ENCODE measurements at places on chromosomes 2 and 18.

GRCh38 chr2:238966072-238966937, 118.4 kb downstream of the TWIST2 start:
- no peak for DNase-seq

GRCh38 chr2:133633881-133634409, 65.7 kb upstream of the NCKAP5 start:
- no peak for DNase-seq

DNA sequence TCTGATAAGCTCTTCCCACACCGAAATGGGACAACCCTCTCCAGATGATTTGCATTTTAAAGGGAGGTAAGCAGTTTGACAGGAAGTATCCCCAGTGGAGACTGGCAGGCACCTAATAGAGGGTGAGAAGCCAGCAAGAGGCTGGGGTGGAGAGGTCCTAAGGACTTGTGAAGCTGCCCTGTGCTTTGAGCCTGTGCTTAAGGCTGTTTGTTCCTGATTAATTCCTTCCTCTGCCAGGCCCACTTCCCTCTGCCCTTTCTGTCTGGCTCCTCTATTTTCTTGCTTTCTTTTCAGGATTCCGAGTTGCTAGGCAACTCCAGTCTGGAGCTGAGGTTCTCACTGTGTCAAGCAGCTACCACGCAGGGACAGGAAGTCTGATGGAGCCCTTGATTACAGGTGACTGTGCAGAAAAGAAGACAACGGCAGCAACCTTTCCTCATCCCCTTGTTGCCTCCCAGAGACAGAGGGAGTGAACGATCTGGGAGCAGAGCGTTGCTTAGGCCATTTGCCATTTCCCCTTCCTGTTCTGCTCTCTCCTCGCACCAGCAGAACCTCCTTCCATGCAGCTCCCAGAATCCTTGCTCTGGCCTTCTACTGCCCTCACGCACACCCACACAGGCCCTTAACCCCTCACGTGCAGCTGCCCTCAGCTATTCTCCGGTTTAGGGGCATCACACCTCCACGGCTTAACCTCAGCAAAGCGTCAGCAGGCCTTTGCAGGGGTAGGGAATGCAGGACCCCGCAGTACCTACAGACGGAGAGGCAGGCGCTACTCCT, 103.6 kb upstream of the CELF4 start:
- no peak for DNase-seq

DNA sequence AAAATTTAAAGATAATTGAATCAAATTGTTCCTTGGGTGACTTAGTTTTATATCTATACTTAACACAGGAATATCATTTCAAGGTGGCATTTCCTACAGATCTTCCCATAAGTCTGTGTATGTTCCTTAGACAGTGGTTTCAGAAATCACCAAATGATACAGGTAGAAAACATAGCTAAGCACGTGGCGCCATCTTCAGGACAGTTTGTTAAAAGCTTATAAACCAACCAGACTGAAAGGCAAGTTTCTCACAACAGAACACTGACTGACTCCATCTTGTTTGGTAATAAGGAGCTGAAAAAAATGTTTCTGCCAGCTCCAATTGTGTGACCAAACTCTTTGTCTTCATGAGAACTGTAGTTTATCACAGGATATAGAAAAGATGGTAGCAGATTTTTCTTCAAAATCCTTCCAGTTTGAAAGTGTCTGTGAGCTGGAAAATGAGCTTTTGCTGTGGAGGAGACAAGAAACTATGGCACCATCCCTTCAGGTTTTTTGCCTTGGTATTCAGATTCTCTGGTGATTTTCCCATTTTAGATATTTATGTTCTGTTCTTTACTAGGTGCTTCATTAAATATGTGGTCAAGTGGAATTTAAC, 34.8 kb upstream of the NEUROD1 start:
- peak; percentile 1 for DNase-seq

GRCh38 chr18:39842366-39842914, 2112.6 kb upstream of the PIK3C3 start:
- no peak for DNase-seq

GRCh38 chr2:156592809-156593593, 156.8 kb downstream of the GPD2 start:
- no peak for DNase-seq

GRCh38 chr2:229376866-229377265, 105.8 kb upstream of the PID1 start:
- no peak for DNase-seq

DNA sequence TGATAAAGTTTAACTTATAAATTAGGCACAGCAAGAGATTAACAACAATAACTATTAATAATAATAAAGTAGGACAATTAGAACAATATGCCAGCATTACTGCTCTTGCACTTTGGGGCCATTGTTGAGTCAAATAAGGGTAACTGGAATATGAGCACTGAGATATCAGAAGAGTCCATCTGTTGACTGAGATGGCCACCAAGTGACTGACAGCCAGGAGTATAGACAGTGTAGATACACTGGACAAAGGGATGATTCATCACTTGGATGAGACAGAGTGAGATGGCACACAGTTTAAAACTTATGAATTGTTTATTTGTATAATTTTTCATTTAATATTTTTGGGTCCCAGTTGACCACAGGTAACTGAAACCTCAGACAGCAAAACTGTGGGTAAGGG, 20.0 kb downstream of the NAB1 start:
- DNase-seq = no peak

DNA sequence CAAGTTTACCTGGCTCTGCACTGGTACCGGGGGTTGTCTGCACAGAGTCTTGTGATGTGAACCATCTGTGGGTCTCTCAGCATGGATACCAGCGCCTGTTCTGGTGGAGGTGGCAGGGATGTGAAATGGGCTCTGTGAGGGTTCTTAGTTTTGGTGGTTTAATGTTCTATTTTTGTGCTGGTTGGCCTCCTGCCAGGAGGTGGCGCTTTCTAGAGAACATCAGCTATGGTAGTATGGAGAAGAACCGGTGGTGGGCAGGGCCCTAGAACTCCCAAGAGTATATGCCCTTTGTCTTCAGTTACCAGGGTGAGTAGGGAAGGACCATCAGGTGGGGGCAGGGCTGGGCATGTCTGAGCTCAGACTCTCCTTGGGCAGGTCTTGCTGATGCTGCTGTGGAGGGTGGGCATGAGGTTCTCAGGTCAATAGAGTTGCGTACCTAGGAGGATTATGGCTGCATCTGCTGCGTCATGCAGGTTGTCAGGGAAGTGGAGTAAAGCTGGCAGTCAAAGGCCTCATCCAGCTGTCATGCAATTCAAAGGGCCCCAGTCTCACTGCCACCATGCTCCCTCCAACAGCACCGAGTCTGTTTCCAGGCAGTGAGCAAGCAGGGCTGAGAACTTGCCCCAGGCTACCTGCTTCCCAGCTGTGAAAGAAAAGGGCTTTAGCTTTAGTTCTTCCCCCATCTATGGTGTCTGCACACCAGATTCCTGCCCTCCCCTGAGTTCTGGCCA, 278.0 kb downstream of the METTL4 start:
- no peak for DNase-seq

DNA sequence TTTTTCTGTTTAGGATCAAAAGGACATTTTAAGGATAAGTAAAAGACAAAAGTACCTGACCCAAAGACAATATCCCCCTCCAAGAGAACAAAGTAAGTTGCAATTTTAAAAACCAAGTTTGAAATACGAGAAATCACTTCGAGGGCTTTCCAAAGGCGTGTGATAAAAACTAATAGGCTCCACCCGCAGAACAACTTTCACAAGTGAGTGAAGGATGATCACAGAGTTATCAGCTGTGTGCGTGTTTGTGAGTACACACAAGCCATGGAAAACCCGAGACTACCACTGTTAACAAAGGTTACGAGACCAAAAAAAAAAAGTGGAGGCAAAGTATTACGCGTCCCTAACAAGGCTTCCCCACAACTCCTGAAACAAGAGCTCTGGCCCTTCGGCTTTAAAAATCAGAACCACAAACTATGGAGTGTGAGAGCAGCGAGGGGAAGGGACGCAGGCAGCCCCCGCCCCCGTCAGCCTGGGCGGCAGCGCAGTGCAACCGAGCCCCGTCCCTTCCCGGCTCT, 719 bp downstream of the SMAD2 start:
- no peak for DNase-seq

- DNase-seq = no peak
These were observed 36.2 kb downstream of the EIF2AK3 start for GRCh38 chr2:88590998-88591613.

- DNase-seq = no peak
These were observed 2.3 kb downstream of the IL18R1 start for GRCh38 chr2:102357937-102358336.

DNA sequence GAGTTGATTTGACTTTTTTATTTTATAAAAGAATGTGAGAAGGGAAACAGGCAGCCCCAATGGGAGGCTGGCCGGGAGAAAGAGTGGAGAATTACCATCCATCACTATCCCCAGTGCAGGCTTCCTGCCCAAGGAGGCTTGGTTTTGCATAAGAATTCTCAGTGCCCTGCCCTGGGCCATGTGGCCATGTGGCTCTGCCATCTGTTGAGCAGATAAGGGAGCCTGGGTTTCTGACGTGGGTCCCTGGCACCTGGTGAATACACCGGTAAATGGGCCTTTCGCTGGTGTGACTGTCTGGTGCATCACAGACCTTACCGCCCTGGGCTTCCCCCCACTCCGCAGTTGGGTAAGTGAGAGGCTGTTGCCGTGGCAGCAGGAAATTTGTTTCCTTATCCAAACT, 54.5 kb upstream of the TMEM163 start:
- no peak for DNase-seq

DNA sequence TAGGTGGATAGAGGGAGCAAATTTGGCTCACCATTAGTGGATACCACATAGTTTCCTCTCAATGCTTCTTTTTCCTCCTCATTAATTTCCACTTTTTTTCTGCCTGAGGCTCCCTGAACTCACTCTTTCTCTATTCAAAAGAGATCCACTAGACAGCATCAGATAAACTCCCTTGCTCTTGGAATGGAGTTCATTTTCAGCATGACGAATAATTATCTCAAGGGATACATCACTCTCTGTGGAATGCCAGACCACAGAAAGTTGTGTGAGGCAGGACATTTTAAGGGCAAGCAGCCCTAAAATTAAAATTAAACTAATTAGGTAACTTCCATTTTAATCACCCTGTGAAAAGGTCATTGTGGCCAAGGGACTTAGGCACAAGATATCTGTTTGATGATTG, 1920.1 kb upstream of the CELF4 start:
- DNase-seq = no peak

- DNase-seq = no peak
These were observed 424.0 kb downstream of the DSC3 start for GRCh38 chr18:30618567-30618966.

DNA sequence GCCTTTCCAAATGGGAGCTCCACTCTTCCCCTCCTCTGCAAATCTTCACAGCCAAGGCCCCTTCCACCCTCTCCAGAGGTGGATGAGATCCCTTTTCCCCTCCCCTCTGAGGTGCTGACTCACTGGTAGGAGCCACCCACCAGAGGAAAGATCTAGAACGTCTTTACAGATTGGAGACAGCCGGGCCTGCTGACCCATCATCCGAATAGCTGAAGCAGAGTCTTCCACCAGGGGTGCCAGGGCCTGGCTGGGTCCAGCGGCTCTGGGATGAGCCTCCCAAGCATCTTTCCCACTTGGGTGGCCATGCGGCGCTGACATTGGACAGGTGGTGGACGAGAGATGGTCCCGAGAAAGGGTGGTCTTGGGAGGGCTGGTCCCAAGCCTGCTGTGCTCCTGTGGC, 9.0 kb downstream of the ERFE start:
- DNase-seq = no peak

- DNase-seq = no peak
These were observed 614.6 kb upstream of the NXPH2 start for GRCh38 chr2:139394801-139395200.

DNA sequence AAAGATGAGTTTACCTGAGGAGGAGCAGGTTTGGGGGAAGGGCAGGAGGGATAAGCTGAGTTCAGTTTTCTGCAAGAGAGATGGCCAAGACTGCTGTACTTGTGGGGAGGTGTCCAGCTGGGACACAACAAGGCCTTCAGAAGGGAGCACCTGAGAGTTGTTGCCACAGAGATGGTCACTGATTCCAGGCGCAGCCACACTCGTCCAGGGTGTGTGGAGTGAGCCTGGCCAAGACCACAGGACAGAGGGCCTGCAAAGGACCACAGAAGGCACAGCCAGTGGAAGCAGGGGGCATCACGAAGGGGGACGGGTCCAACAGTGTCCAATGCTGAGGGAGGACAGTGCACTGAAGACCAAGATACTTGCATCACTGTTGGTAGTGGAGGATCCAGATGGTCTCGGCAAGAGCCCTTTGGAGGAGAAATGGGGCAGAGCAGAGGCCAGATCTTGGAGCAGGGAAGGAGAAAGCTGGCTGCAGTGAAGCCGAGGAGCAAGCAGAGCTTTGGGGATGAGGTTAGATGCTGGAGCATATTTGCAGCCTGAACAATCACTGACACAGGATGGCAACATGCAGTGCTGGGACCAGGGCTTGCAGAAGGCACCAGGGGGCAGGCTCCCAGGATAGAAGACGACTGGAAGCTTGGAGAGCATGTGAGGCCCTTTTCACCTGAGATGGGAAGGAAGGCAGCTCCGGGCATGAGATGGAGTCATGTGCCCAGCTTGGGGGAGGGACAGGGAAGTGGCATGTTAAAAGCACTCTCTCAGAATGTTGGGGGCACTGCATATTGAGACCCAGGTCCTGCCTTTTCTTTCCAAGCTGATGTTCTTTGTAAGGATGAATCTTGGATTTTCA, 214.0 kb downstream of the CYP26B1 start:
- no peak for DNase-seq

DNA sequence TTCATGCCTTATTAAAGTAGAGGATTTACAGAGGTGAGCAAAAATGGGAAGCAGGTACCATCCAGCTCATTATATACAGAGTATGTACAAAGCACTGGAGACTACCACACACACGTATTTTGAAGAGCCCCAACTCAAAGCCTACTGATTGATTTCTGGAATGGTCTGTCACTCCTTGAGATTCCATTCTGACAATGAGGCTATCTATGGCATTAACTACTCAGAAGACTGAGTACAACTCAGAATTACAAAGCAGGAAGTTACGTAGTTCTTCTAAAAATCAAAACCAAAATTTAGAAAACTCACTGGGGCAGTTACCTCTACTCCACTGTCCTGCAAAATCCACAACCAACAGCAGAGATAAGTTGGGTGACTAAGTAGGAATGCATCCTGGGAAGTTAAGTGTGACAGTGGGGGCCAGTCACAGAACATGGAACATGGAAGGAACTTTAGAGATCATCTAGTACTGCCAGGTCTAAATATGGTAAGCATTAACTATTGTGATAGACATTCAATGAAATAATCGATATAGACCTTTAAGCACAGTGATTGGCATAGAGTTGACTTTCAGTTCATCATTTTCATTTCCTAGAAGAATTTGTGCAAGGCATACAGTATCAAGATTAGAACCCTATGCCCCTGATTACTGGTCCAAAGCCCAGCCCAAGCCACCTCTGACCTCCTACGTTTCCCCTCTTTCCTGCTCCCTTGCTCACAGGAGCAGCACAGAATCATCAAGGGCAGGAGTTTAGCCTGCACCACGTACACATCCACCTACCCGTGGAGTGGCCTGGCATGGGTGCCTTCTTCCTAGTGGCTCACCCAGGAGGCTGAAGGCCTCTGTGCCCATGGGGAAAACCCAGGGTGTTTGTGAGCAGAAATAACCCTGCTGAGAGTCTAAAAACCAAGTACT, 80.1 kb upstream of the FOSL2 start:
- DNase-seq = no peak

GRCh38 chr2:239257511-239257937, 143.3 kb downstream of the HDAC4 start:
- DNase-seq = no peak

- no peak for DNase-seq
These were observed 124.5 kb downstream of the TMEM131 start for GRCh38 chr2:97871096-97871780.

All from activated naive CD4-positive, alpha-beta T cell (primary cell).